AG04449 (cell line): ENCODE measurements at places on chromosomes 2 and 18.

GRCh38 chr2:231185050-231185725 lies 13.2 kb upstream of the ARMC9 start:
- no peak for DNase-seq

DNA sequence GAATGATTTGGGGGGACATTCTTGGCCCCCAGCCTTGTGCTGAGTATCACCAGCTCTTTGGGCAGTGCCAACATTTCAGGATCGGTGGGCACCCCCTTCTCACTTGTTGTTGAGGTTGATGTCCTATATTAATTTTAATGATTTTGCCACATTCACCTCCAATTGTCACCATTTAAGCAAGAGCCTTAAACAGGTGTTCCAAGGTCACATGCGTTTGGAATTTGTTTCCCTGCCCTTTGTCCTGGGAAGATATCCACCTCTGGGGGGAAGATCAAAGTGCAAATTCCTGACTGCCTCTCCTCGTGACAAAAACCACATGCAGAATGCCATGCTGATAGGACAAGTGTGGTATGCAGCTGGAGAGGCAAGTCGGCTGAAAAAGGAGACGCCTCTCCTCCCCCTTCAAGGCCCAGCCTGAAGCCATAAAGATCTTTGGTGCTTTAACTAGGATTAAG lies 72.5 kb upstream of the ID2 start:
- DNase-seq, result no peak

- DNase-seq, result no peak
Measured at GRCh38 chr2:225937625-225938187, 538.2 kb downstream of the NYAP2 start.

GRCh38 chr18:31554776-31555175 lies 36.9 kb upstream of the TTR start:
- DNase-seq, result no peak

DNA sequence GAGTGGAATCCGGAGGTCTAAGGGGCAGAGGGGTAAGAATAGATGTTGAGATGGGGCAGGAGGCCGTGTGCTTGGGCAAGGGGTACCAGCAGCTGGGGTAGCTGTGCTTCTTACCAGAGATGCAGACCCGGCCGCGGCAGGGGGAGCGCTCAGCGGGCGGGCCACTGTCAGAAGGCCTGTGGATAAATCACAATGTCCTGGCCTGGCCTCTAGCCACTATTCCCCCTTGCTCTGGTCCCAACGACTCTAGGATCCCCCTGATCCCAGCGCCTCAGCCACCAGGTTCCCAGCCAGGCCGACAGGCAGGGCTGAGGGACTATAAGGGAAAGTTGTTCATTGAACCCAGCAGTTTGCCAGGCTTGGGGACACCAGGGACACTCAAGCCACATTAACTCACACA lies 9.0 kb downstream of the WDR54 start:
- DNase-seq, result no peak

GRCh38 chr2:47226132-47226922 lies 71.2 kb upstream of the STPG4 start:
- no peak for DNase-seq

- DNase-seq, result no peak
Measured at GRCh38 chr18:55731594-55732042, 143.6 kb upstream of the TCF4 start.

DNA sequence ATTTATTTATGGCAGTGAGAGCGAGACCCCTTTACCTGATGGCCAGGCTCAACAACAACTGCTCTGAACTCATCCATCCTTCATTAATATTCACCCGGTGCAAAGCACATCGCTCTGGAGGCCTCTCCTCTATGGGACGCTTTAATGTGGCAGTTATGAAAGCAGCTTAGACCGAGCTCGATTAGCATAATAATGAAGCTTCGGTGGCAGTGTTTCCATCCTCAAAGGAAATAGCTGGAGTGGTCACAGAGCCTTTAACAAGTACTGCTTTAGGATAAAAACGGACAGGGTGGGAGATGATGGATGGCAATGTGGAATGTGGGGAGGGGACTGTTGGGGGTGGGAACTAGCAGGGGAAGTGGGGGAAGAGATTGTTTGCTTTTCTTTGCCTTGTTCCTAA lies 243.9 kb downstream of the SLC4A3 start:
- no peak for DNase-seq

DNA sequence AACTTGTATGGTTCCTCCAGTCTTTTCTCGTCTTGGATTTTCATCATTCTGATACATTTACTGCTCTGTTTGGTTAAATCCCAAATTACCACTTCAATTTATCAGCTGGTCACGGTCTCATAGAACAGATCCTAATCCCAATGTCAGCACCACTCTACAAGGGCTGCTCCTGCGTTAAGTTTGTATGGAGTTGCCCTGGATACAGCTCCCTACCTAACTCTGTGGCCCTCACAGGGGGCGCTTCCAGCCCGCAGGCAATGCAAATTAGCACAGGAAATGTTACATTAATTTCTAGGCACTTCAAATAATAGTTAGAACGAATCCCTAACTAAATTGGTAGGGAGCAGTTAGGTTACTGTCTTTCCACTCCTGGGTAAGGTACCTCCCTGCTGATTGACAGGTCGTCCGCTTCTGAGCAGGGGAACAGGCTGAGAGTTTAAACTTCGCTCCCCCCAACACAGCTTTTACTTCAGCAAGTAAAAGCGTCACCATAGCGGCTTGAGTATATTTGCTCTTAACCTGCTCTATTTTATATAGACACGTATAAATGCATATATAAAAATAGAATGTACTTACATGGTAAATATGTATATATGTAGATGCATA lies 238.5 kb upstream of the FANCL start:
- DNase-seq, result no peak

- DNase-seq, result no peak
Measured at GRCh38 chr2:102141970-102142828, at the start of gene IL1R1. Gene IL1R1 (plus strand): TSS chr2:102142746. CDS start chr2:102157725, 14,979 bp downstream.

GRCh38 chr2:220043990-220044335 lies 416.5 kb downstream of the SLC4A3 start:
- no peak for DNase-seq

- no peak for DNase-seq
Measured at GRCh38 chr2:241149675-241149924, 328 bp upstream of the PASK start.

DNA sequence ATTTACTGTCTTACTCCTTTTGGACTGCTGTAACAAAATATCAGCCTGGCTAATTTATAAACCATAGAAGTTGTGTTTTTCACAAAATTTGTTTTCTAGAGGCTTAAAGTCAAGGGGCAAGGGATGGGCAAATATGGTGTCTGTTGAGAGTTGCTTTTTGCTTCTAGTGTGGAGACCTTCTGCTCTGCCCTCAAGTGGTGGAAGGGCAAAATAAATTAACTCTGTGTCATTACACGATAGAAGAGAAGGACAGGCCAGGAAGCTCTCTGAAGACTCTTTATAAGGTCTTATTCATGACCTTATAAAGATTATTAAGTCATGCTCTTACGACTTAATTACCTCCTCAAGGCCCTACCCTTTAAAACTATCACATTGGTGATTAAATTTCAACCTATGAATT lies 181.2 kb upstream of the LRATD1 start:
- DNase-seq, result no peak

DNA sequence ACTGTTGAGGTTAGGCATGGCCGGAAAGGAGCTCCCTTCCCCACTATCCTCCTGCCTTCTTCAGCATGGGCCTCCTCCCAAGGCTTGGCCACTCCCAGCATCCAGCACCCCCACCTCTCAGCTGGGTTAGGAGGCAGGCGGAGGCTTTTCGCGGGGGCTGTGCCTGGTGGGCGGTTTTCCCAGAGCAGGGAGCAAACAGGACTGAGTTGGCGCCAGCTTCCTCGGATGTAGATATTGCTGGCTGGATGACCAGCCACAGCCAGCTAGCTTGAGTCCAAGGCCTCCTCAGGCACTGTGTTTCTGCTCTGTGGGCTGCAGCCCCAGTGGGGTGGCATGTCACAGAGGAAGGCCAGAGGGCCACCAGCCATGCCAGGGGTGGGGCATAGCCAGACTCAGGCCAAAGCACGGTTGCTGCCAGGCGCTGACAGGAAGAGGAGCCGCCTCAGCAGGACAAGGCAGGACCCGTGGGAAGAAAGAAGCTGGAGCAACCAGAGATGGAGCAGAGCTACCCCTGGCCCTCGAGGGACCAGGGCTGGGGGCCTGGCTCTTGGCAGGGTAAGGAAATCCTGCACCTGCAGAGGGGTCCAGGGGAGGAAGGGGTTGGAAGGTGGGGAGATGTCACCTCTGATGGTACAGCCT lies at the start of gene TCF23:
Gene TCF23 (plus strand): TSS at position 204 of the 639 bp plus-strand sequence. CDS start 130 bp downstream, at position 334.
- DNase-seq, result no peak

DNA sequence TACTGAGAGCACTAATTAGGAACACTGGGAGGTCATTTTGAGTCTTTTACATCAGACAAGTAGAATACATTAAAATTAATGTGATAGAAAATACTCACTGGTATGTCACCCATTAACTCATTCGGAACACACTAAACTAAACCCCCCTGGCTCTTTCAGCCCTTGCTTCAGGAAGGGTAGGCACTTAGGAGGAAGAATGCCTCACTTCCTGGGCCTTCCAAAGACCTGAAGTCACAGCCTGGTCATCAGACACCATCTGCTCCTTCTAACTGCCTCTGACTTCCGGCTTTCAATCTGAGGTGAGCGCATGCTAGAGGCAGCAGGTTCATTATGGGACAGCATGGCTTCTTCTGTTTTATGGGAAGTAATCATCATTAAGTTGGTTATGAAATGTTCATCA lies 451.4 kb downstream of the PID1 start:
- no peak for DNase-seq

DNA sequence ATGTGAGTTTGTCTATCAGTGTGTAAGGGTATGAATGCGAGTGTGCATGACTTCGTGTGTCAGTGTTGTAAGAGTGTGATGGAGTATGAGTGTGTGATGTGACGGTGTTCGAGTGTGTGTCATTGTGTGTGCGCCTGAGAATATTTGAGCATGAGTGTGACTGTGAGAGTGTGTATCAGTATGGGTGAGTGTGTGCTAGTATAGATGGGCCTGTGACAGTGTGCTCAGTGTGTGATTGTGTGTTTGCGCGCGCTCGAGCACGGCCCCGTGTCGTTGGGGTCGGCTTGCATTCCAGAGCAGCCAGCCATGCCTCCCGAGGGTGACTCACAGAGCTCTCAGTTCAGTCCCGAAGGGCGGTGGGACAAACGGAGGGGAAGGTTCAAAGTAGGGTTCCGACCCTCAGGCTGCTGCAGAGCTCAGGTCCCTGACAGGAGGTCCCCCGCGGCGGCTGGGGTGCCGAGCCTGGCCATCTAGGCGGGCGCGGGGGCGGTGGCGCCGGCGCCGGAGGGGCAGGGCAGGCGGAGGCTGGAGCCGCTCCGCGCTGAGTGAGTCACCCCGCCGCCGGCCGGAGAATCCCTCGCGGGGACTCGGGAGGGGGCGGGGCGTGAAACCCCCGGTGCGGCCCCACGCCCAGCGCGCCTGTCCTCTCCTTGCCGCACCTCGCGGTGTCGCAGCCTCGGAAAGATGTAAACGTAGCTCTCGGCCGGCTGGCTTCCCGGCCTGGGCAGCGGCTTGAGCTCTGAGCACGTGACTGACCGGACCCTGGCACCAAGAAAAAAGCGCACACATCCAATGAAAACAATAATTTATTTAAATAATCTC lies 3.8 kb downstream of the DLX2 start:
- no peak for DNase-seq

DNA sequence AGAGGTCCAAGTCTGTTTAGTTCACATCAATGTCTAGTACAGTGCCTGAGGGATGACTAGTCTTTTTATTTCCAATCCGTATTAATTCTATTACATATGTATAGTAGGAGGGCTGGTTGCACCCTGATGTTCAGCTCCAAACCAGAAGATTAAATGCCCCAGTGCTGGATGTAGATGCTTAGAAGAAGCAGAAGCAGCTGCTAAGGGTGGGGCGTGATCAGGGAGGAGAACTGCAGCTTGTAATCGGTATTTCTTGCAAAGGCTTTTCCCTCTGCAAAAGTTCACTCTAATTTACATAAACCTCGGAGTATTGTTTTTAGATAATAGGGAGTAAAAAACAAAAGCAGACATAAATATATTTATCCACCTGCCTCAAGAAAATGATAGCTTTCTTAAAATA lies 145.3 kb upstream of the ITGA4 start:
- no peak for DNase-seq

DNA sequence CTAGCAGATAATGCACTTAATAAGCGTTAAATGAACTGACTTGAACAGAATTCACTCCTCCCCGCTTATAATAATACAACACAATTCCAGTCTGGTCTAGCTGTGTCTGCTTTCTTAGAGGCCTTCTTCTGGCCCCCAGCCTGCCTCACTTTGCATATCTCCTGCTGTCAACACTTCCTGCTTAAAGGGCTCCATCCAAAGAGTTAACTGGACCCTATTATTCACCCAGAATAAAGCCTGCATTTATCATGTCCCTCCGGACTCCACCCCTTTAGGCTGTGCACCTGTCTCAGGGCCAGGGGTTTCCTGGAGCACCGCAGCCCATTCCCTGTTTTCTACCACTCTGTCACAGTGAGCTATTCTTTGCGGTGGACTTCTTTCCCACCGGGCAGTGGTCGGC lies 292.8 kb upstream of the FBXO11 start:
- DNase-seq, result no peak

DNA sequence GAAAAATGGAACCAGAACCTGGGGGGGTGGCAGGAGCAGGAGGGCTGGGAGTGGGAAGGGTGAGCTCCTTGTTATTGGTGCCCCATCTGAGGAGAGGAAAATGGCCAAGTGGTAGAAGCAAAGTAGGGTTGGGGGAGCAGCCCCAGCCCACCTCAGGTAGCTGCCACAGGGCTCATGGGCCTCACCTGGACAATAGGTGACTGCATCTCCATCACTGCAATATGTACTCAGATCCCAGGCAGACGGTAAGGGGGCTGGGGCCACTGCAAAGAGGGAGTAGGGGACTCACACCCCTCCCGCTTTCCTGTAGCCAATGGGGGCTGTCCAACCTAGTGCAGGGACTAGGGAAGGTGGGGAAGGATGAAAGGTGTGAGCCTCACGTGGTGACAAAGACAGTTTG lies 4.2 kb downstream of the C2orf81 start:
- no peak for DNase-seq
